ENCODE measurements at places on chromosomes 3 and 15.

DNA sequence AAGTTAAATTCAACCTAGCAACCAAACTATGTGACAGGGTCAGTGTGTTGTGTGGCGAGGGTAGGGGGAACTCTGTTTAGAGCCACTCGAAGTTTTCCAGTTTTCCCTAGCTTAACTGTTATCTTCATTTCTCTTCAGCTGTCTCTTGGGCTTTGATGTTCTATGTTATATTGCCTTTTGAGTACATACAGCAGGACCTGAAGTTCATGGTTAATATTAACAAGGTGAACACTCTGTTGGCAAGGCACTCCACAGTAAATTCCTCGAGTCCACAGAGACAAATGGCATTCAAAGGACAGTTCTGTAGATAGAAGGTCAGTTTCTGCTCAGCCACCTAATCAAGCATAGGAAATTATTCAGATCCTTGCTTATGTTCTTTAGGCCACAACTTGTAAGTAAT is 147.9 kb upstream of the DPH6 start:
- DNase-seq = no peak

- no peak for DNase-seq
Measured at GRCh38 chr15:86089422-86089821, 9.8 kb downstream of the AGBL1 start.

- DNase-seq = no peak
Measured at GRCh38 chr15:90685591-90686434, 31.3 kb upstream of the BLM start.

- no peak for DNase-seq
Measured at GRCh38 chr3:128367221-128367620, 99.5 kb downstream of the DNAJB8 start.

GRCh38 chr15:59178151-59178695 is 28.4 kb upstream of the LDHAL6B start:
- no peak for DNase-seq

DNA sequence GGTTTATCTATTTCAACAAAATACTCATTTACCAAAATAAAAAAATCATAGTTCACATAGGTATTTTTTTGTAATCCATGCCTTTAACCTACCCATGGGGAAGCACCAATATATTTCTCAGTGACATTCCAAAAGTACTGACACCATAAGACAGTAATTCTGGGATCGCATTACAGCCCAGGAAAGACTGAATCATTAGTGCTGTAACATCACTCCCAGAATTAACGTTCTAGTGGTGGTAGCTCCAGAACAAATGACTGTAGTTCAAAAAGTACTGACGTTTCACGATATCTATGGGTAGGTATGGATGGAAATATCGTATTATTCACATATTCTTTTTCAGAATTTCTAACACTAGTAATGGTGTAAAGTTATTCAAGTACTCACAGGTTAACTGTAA is 54.3 kb upstream of the NEK10 start:
- no peak for DNase-seq

DNA sequence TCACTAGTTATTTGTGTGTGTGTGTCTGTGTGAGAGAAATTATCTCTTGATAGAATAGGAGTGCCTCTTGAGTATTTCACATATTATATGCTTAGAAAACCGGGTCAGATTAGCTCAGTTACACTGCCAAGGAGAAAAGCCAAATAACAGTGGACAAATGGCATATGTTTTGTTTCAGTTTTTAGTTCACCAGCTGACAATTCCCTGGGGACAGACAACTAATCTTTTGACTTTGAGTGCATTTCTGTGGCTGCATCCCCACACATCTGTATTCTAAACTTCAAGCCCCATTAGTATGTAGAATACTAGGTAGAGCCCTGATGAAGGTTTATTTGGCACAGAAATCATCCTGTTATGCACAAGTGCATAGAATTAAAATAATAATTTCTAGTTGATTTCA is 227.7 kb upstream of the CNTN3 start:
- DNase-seq = no peak

- DNase-seq = no peak
Measured at GRCh38 chr15:25247407-25248038, 191.3 kb downstream of the UBE3A start.

GRCh38 chr3:126124148-126124868 is 40.4 kb upstream of the SLC41A3 start:
- DNase-seq = no peak

GRCh38 chr3:82353306-82354171 is 592.1 kb upstream of the GBE1 start:
- no peak for DNase-seq

DNA sequence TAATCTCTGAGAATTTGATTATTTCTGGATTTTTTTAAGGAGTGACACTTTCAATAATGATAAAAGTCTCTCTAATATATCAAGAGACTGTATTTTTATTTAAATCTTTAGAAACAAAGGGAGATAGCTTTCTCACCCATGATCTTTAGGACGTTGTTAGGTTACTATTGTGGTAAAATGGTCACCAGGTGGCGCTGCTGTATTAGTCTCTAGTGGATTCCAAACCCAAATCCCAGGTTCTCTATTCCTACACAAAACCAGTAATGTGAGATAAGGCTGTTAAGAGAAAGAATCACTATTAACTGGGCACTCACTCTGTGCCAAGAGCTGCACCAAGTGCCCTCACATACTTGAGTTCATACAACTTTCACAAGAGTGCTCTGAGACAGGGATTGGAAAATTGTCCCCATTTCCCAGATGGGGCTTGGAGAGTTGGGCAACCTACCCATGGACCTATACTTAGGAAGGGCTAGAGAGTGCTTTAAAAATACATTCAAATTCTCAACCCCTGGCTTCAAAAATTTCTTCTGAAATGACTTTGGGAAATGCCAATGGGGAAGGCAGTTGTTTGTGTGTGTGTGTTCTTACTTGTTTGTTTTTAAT is 593.4 kb upstream of the TGFBR2 start:
- no peak for DNase-seq

DNA sequence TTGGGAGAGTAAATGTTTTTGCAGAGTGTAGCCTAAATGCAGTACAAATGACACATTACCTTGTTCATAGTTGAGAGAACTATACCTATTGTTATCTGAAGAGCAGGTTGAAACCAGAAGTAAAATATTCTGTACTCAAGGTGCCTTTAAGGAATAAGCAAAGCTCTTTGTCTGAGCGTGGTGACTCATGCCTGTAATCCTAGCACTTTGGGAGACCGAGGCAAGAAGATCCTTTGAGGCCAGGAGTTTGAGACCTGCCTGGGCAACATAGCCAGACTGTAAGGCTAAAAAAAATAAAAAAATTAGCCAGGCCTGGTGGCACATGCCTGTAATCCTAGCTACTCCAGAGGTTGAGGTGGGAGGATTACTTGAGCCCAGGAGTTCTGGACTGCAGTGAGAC is 2.2 kb upstream of the RNF13 start:
- DNase-seq = no peak

DNA sequence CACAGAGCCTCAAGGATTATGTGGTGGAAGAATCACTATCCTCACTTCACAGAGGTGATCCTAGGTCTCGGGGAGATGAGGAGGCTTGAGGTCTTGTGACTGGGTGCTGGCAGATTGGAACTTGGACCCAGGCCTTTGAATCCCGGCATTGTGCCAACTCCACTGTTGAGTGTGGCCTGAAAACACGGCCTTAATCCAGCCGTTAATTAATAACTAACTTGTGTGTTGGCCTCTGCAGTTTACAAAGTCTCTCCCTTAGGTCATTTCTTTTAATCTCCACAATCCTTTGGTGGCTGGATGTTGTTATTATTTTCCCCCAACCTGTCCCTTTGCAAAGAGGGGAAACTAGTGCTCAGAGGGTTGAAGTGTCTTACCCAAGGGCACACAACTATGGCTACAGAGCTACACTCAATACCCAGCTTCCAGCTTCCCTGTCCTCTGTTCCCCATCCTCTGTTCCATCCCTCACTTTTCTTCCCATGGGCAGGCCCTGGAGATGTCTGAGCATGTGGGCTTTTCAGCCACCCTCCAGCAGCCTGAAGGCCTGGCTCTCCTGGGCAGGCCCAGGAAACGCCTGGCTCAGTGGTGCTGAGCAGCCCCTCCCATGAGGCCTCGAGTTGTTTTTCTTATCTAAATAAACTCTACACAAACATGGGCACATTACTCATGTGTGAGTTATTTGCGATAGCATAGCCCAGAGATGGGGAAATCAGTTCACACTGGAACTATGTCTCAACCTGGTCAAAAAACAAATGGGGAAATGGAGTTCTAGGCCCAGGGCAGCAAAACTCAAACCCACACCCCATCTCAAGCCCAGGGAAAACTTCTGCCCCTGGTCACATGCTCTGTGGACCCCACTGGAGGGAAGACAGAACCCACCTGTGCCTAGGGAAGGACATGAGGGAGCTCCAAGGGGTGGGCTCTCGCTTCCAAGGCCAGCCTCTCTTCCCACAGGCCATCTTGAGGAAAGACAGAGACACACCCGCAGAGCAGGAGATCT is 16.8 kb upstream of the SMAD3 start:
- no peak for DNase-seq

- no peak for DNase-seq
Measured at GRCh38 chr3:139935866-139936817, 1.2 kb downstream of the CLSTN2 start.

DNA sequence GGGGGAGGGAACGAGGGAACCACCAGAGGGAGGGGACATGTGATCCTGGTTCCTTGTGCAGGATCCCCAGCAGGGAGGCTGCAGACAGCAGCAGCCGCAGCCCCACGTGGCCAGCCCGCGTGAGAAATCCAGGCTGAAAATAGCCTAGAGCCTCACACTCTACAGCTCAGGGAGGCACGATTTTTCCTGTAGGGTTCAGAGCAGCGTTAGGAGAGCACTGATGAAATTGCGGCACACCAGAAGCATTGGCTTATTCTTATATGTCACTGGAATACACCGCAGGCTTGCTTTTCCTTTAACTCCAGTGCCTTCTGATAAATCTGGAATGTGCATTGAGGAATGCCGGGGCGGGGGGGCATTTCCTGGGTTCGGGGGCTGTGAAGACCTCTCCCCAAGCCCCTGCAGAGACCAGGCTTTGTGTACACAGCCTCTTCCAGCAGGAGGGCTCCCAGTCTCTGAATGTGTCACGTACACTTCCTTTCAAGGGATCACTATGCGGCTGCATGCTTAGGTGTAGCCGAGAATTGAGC is 193.0 kb downstream of the ATP10A start:
- no peak for DNase-seq

GRCh38 chr15:65804252-65804931 is 12.3 kb upstream of the DENND4A start:
- DNase-seq = no peak

- DNase-seq = no peak
Measured at GRCh38 chr3:195573611-195574496, 9.9 kb downstream of the APOD start.

DNA sequence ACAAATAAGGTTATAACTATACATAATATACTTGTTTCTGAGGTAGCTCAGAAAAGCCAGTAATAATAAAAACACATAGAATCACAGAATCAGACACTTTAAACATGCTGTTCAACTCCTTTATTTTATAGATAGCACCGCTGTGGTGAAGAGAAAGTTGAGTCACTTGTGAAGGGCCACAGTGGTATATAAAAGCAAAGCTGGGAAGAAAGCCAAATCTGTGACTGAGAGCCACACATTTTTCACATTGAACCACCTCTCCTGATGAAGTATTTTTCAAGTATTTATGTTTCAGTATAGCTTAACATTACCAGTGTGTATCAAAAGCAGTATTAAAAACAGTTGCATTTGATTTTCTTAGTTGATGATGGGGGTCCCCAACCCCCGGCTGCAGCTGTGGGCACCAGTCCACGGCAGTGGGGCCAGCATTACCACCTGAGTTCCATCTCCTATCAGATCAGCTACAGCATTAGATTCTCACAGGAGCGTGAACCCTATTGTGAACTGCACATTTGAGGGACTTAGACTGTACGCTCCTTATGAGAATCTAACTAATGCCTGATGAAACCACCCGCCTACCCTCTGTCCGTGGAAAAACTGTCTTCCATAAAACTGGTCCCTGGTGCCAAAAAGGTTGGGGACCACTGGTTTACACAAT is 46.2 kb downstream of the TBL1XR1 start:
- no peak for DNase-seq

DNA sequence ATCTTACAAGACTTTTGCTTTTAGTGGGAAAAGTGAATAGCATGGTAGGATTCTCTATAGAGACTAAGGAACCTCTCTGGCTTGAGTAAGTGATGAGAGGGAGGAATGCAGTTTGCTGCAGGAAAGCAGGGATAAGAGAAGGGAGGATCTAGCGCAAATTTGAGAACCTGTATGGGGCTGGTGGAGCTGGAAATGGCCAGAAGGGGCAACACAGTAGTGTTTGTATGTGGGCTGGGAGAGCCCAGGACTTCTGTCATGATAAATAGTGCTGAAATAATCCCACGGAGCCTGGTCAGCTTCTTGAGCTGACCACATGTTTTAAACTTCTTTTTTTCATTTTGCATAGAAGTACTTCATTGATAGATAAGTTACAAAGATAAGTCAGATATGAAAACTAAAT is 11.2 kb upstream of the SHC4 start:
- DNase-seq = no peak

DNA sequence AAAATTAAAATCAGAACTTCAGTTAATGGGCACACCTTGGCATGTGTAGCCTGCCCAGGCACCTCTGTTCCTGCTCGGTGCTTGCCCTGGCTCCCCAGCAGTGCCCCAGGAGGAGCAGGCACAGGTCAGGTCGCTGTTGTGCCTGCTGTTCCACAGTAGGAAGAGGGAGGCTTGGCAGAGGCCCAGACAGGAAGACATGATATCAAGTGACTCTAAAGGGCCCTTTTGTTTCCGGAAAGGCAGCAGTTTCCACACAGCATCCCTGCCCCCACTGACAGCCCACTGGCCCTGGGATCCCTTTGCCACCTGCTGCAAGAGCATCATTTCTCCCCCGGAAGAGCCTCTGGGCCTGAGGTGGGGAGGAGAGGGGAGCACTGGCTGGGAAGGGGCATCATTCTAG is 40.5 kb upstream of the HES1 start:
- DNase-seq = no peak

DNA sequence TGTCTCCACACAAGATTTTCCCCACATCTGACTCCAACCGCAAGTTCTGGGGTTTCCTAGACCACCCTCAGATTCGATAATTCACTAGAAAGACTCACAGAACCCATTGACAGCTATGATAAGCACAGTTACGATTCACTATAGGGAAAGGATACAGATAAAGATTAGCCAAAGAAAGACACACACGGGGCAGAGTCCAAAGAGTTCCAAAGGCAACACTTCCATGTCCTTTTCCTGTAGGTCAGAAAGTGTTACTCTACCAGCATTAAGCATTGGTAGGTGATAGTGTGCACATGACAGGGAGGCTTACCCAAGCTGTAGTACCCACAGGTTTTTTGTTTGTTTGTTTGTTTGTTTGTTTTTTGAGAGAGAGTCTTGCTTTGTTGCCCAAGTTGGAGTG is 48.1 kb downstream of the PHLDB2 start:
- no peak for DNase-seq

DNA sequence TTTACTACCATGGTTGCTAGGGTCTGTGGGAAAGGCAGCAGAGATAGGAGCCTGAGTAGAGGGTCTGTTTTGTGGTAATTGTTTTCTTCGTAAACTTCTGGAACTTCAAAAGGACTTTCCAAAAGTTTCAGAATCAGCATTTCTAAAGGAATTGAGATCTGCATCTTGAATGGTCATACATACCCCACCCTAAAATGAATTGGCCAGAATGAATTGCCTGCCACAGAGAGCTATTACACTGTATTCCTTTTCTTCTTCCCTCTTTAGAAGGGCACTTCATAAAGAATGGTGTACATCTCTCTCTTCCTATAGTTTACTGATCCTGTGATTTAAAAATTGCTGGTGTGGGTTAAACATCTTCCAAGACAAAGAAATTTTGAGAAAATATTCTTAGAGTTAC is 525.7 kb downstream of the NLGN1 start:
- DNase-seq = no peak

- DNase-seq = no peak
Measured at GRCh38 chr3:127751163-127751621, 71.1 kb downstream of the MGLL start.

GRCh38 chr3:81199587-81199986 is 561.9 kb downstream of the GBE1 start:
- DNase-seq = no peak

All from stimulated activated CD4-positive, alpha-beta T cell treated with anti-CD3 and anti-CD28 coated beads, Interleukin-1b, Interleukin-23, amount 100 ng/mL, for 1 hour (primary cell).